Fibroblast of skin of right quadriceps (primary cell): ENCODE measurements at places on chromosomes 11 and 22.

DNA sequence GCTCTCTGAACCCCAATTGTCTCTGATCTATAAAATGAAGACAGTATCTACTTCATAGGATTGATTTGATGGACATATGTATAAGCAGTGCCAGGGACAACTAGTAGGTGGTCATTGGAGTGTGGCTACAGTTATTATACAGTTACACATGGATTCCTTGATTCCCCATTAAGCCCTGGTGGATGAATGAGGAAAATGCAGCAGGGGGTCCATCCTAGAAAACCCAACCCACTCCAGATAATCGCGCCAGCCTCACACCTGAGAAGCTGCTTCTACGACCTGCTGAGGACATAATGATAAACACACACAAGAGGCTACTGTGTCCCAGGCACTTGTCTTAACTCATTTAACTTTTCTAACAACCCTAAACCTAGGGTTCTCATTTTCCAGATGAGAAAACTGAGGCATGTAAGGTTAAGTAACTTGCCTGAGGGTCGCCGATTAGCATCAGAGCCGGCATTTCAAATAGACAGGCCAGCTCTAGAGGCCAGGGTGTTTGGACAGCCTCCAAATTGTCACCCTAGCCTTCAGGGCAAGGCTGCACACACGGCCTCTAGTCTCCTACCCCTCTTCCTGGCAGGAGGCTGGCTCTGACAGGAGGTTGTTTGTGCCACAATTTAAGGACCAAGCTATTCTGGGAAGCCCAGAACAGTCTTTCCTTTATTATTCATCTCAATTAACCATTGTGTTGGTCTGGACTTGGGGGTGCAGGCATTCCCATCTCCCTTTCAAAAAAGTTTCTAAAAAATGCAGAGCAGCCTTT, 3.8 kb upstream of the C11orf91 start:
- DNase-seq = no peak

DNA sequence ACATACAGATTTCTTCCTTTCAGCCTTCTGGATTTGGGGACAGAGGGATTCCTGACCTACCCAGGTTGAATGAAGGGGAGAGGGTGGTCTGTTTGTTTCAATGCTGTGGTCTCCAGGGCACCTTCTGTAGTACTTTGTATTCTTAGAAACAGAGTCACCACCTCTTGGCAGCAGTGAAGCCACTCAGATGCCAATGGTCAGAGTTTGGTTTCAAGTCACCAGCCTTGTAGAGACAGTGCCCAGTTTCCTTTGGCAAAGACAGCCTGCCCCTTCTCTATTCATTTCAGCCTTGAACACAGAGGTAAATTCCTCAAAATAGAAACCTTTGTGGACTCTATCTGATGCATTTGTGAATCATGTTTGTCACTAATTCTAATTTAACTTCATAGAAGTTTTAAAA, 111.7 kb upstream of the RASSF10 start:
- no peak for DNase-seq

DNA sequence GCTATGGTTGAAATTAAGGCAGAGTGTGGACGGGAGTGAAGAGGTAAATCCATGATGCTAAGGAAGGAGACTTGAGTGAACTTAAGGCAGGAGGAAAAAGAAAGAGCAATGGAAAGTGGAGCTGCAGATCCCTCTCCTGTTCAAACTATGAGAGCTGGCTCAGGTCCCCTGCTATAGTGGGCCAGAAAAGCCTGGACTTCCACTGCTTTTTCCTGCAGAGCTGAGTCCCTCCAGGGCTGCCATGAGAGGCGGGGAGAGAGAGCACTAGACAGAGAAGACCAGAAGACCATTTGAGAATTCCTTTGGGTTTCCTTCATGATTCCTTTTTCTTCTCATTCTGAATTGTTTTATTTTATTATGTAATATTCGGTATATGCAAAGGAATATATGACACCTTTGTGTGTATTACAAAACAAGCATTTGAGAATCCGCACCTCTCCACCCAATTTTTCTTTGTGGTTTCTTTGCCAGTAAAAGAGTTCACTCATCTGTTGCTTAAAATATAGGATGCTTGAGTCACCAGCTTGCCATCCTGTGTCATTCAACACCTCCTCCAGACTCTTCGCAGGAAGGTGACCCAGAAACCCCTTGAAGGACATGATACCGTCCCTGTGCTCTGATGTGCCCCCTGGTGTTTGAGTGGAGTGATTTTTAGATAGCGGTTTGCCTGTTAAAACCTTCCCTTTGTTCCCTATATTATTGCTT, 24.4 kb downstream of the SREBF2 start:
- DNase-seq = peak; percentile 69

GRCh38 chr22:44758344-44758973, 6.1 kb downstream of the ARHGAP8 start:
- peak; percentile 67 for DNase-seq

DNA sequence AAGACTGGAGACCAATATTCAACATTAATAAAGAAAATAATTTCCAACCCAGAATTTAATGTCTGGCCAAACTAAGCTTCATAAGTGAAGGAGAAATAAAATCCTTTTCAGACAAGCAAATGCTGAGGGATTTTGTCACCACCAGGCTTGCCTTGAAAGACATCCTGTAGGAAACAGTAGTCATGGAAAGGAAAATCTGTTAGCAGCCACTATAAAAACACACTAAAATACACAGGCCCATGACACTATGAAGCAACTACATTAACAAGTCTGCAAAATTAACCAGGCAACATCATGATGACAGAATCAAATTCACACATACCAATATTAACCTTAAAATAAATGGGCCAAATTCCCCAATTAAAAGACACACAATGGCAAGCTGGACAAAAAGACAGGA, 2.4 kb upstream of the CASP4 start:
- no peak for DNase-seq
